ENCODE measurements at places on chromosomes 3 and 15. TPM values are rescaled to one million over a fixed set of nuclear protein-coding genes. Genes with fewer than 3 reads are reported as not detected.

Gene DNAJB8
- total RNA-seq, result not detected

Gene CISH
- 2.7 TPM for total RNA-seq

Gene RBPMS2
- not detected for total RNA-seq

Gene CCR3
- total RNA-seq, result not detected

Gene C2CD4A
- total RNA-seq, result not detected

Gene ZNF445
- 8.0 TPM for total RNA-seq

Gene MME
- total RNA-seq, result 96.5 TPM

Gene PPP1R14D
- total RNA-seq, result not detected

Gene LMCD1
- total RNA-seq, result 24.7 TPM

Gene TMEM40
- not detected for total RNA-seq

Gene NOP10
- total RNA-seq, result 275 TPM

Gene RASGRF1
- not detected for total RNA-seq

Gene ETFA
- 72.5 TPM for total RNA-seq

Gene PPARG
- 48.1 TPM for total RNA-seq

Gene ITIH4
- not detected for total RNA-seq

Gene MORC1
- total RNA-seq, result not detected

Gene EPB42
- total RNA-seq, result not detected

Gene GADL1
- total RNA-seq, result not detected

Gene MAGEL2
- total RNA-seq, result 0.52 TPM

Gene TEX55
- total RNA-seq, result not detected

Gene PCNP
- total RNA-seq, result 71.5 TPM

Gene UBA3
- 44.0 TPM for total RNA-seq

Gene CLDN16
- total RNA-seq, result not detected

Gene COPG1
- 185 TPM for total RNA-seq

Gene TOPBP1
- total RNA-seq, result 32.3 TPM

Gene TMEM212
- not detected for total RNA-seq

Gene HESX1
- not detected for total RNA-seq

Gene RETNLB
- total RNA-seq, result not detected

Gene LIPC
- not detected for total RNA-seq

Gene CPA3
- total RNA-seq, result not detected

Gene GOLGA8S
- not detected for total RNA-seq

Gene SOX14
- total RNA-seq, result not detected

Gene BBS4
- 13.2 TPM for total RNA-seq

All from epithelial cell of alveolus of lung (primary cell).